ENCODE measurements at places on chromosomes 11 and 22.

GRCh38 chr11:8747173-8747572 lies 64.6 kb downstream of the RPL27A start:
- DNase-seq = no peak

DNA sequence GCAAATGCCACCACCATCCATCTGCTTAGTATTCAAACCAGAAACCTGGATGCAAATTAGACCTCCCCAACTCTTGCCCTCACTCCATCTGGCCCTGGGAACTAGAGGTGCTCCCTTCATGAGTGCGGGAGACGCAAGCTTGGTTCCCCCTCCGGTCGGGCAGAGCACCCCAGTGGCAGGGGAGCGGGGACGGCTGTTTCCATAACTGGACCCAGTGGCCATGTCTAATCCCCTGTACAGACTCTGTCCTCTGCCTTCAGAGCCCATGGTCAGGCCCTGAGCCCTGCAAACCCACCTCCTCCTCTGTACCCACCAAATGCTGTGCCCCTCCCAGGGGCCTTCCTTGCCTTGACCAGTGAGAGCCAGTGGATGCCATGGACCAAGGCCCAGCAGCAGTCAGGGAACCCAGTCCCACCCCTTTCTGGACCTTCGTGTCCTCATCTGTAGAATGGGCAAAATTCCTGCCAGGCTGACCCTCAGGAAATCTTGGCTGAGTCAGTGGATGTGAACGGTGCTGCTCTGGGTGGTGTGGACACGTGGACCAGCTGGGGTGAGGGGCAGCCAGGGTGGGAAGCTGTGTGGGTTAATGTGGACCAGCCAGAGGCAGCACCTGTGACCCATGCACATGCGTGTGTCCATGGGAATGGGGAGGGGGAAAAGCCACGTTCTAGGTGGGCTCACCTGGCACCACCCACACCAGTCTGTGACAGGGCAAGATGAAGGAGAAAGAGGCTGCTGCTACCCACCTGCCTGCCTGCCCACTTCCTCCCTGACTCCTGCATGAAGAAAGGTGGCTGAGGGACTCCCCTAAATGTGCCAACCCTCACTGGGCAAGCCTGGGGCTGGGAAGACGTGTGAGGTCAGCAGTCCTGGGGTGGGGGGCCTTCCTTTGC lies 72.8 kb downstream of the LRRC32 start:
- no peak for DNase-seq

GRCh38 chr11:11540157-11540556 lies 81.6 kb downstream of the GALNT18 start:
- DNase-seq = no peak

GRCh38 chr11:66855574-66856495 lies 1.0 kb upstream of the LRFN4 start:
- peak; percentile 90 for DNase-seq

GRCh38 chr11:9688716-9689511 lies 25.0 kb downstream of the SWAP70 start:
- no peak for DNase-seq

- no peak for DNase-seq
Measured at GRCh38 chr22:43346521-43346929, 3.4 kb upstream of the SCUBE1 start.

DNA sequence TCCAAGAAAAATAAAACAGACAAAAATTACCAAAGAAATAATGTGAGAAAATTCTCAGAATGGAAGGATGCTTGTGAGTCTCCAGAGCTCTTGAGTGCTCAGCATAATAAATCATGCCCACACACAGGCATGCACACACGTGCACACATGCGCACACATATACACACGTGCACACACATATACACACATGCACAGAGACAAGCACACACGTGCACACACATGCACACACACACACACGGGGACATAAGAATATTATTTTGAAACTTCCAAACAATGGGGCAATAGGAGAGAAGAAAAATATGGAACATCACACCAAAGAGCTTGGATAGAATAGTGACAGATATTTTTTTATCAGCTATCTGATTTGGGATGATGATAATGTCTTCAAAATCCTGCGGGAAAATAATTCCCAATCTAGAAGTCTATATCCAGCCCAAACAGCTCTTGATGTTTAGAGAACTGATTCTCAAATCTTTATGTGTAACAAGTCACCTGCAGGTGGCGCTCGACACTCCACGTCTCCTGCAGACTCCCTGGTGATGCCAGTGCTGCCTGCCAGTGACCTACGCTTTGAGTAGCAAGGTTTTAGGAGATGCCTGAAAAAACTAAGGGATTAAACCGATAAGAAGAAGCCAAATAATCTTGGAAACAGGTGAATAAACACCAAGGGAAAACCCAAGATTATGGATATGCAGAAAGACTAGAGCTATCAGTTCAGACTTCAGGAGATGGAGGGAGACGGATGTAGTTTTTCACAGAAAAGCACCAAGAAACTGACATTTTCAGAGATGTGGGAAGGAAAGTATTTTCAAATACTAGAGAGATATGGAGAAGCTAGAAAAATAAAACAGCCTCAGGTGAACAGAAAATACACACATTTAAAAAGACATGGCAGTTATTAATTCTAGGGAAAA lies 743.6 kb downstream of the ETS1 start:
- DNase-seq = no peak

GRCh38 chr11:81959341-81959740 lies 774.3 kb downstream of the FAM181B start:
- DNase-seq = no peak

- no peak for DNase-seq
Measured at GRCh38 chr22:36608987-36609386, 80.0 kb upstream of the EIF3D start.

GRCh38 chr11:33721426-33721825 lies 14.8 kb downstream of the CD59 start:
- no peak for DNase-seq

- DNase-seq = no peak
Measured at GRCh38 chr22:29117799-29118477, 45.1 kb downstream of the KREMEN1 start.

DNA sequence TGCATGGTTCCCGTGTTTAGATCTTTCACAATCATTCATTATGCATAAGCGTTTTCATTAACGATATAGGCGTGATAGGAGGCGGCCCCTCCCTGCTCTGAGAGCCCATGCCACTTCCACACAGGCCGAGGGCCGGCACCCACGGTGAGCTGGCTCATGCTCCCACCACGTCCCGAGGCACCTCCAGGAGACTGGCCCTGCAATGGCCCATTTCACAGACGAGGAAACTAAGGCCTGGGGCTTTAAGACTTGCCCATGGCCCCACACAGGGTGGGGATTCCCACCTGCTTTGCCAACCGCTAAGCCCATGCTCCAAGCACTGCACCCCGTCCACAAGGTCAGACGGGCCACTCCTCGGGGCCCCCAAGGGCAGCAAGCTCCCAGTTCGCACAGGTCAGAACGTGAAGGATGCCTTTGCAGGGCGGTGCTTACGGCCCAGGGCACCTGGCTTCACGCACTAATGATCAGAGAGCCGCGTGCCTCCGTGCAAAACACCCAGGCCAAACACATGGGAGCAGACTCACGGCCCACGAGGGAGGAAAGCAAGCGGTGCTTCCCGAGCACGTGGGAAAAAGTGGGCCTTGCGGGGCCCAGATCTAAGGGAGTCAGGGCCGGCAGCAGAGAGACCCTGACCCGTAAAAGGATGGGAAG lies 8.3 kb downstream of the OSBPL5 start:
- DNase-seq = no peak

DNA sequence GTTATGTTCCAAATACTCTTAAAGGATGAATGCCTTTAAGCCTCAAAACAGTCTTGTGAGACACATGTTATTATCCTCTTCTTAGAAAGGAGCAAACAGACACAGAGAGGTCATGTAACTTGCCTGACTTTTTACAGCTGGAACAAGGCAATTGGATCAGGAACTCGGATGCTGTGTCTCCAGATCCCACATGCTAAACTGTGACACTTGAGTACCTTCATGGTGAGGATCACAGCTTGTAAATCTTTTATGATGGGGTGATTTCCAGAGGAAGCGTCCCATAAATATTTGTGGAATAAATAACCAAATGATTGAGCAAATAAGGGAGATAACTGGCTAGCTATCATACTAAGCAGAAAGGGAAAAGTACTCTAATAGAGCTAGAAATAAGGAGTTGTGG lies 171.2 kb downstream of the C11orf91 start:
- DNase-seq = no peak

DNA sequence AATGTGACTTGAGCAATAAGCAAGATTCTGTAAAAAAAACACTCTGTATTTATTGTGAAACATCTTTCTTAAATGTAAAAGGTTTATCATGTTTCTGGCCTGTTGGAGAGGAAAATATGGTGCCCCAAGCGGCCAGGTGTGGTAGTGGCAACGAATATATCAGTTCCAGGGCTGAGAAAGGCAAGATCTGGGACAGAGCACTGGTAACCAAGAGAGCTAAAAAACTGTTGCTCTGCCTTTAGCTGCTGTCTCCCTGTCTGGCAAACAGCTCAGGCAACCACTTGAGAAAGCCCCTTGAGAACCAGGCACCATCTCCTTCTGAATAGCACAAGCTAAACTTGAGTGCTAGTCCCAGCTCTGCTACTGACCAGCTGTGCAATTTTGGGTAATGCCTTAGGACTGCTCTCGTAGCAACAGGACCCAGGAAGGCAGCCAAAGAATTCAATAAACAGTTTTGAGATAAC lies 129.9 kb downstream of the KCNC1 start:
- no peak for DNase-seq

GRCh38 chr22:43277987-43278601 lies 65.1 kb downstream of the SCUBE1 start:
- no peak for DNase-seq

DNA sequence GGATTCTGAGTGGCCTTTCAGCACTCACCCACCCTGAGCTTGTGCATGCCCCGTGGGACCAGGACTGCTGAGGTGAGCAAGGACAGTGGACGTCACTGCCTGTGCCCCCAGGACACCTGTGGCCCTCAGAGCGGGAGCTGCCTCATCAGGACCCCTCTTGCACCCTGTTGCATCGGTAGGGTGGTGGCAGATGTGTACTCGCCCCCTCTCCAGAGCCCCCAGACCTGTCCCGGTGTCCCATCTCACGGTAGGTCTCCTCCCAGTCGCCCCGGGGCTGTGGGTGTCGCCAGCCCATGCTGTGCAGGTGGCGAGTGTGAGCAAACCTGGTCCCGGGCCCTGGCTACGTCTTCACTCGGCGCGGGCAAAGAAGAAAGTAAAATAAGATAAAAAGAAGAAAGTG lies 374.2 kb downstream of the TBC1D22A start:
- no peak for DNase-seq

DNA sequence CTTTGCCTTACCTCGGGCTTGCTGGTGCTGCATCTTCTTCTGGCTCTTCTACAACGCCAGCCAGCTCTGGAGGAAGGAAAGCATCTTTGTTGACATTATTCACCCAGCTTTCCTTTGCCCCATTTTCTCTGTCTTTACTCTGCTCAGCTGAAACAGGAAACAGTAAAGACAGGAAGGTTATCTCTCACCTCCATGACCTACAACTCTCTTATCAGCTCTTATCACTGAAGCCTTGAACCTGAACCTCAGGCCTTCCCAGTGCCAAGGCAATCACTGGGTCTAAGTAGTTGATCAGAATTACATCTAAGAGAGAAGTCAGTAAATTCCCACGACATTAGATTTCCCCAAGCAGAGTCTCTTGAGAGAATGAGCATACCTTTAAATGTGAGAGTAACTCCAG lies 59.6 kb upstream of the CCDC89 start:
- DNase-seq = no peak

DNA sequence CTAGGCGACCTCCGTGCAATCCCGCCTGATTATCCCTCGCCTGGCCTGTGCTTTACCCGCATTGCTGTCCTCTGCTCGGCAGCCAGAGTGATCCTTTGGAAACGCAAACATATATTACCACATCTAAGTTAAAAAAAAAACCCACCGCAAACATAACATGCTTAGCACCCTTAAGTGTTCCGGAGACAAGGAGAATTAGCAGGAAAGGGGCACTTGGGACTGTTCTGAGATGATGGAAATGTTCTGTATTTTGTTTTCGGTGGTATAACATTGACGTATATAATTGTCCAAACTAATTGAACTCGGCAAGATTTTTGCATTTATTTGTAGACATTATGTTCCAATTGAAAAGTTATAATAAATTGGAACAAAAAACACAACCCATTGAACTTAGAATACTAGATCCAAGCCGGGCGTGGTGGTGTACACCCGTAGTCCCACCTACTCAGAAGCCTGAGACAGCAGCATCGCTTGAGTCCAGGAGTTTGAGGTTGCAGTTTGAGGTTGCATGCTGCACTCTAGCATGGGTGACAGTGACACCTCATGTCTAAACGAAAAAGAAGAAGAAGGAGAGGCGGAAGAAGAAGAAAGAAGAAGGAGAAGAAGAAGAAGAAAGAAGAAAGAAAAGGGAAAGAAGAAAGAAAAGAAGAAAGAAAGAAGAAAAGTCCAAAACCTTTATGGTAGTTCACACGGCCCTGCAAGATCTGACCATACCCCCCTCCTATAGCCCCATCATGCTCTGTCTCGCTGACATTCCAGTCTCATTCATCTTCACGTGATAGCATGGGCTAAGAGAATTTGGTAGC lies 604 bp upstream of the POLR3H start:
- no peak for DNase-seq

GRCh38 chr11:63940786-63941185 lies 2.0 kb downstream of the NAA40 start:
- DNase-seq = no peak

DNA sequence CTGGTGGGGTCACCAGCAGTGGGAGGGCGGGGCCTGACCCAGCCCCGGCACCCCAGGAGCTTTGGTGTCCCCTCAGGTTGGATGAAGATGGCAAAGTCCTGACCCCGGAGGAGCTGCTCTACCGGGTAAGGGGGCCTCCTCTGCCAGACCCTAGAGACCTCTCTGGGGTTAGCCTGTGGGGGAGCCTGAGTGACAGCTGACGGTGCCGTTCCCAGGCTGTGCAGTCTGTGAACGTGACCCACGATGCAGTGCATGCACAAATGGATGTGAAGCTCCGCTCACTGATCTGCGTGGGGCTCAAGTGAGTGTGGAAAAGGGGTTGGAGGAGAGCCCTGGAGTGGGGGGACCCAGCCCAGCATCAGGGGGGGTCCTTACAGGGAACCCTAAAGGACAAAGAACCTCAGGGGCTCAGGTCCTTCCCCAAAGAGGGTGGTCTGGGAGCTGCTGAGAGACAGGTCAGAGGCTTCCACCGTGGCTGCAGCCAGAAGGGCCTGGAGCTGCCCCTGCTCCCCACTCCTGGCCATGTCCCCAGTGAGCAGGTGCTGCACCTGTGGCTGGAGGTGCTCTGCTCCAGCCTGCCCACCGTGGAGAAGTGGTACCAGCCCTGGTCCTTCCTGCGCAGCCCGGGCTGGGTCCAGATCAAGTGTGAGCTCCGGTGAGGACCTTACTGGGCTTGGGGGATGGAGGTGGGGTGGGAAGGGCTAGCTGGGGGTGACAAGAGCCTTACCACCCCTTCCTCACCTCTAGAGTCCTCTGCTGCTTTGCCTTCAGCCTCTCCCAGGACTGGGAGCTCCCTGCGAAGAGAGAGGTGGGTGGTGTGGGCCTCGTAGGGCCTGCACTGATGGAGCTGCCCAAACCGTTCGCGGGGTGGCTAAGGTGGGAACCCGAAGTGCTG lies 38.6 kb downstream of the SGSM3 start:
- DNase-seq = no peak

Data from T1000 (cell line).